ENCODE measurements at places on chromosomes 5 and 9. TPM values are rescaled to one million over a fixed set of nuclear protein-coding genes. Genes with fewer than 3 reads are reported as not detected.
A peak's percentile ranks its signal among the peaks of the same experiment; 100 is the strongest.

DNA sequence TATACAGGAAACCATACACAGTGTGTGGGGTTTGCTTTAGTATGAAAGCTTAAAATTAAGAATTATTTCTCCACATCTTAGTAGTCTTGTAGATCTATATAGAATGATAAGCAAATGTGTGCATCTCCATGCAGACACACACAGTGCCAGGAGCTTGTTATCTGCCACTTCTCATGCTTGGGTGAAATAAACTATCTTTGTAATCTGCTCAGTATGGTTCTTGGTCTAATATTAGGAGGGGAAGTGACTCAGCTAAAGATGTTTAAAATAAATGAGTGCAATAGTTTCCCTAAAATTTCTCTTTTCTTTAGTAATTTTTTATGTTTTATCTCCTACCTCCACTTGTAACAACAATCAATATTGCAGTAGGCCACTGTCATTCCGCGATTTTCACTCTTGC, 689.6 kb downstream of the TAF11L14 start:
- no peak overlapping the region for H3K27ac ChIP-seq
- peaks cover 7% of the 10 kb centered on the region for H3K4me1 ChIP-seq
- no peak for DNase-seq
- H3K36me3 ChIP-seq: no peaks in the 10 kb centered on the region
- no peaks in the 10 kb centered on the region for H3K27me3 ChIP-seq
- H3K4me3 ChIP-seq: no peak overlapping the region

DNA sequence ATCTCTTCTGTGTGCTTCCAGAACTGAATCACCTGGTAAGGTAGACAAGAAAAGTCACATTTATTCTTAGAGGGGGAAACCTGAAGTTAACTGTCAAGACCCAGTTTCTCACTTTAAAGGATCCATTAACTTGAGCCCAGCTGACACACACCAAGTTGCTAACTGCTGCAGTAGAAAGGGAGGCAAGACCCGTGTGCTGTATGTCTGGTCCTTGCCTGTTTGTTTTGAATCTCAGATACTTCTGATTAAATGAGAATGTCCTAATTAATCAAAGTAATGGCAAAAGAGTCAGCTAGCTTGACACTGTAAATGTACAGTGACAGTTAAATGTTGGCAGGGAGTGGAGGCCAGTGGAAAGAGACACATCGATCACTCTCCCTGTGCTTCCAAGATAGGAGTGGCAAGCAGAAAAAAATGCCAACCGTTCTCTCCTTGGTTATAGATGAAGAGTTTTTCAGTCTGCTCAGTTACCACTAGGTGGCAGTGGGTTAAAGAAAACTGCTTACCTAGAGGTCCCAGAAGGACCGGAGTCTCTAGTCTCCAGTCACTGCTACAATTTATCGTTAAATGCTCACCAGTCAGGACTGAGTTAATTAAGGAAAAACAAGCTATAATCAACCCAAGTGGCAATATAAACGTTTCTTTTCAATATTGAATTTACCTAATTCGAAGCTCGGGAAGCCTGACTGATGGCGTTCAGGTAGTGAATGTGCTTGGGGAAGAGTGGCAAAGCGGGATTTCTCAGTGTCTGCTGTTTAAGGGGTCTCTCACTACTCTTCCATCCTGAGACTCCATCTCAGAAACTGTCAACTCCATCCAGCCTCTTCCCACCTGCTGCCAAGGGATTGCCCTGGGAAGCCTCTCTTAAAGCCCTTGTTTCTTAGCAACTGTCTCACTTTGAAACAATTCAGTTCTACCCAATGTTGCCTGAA, 18.4 kb downstream of the LSM11 start:
- no peaks in the 10 kb centered on the region for H3K36me3 ChIP-seq
- H3K27ac ChIP-seq: no peak overlapping the region
- H3K27me3 ChIP-seq: no peaks in the 10 kb centered on the region
- no peaks in the 10 kb centered on the region for H3K4me1 ChIP-seq
- no peak overlapping the region for H3K4me3 ChIP-seq
- DNase-seq: no peak

PCDHGA8 gene
- 2.1 TPM for total RNA-seq

DNA sequence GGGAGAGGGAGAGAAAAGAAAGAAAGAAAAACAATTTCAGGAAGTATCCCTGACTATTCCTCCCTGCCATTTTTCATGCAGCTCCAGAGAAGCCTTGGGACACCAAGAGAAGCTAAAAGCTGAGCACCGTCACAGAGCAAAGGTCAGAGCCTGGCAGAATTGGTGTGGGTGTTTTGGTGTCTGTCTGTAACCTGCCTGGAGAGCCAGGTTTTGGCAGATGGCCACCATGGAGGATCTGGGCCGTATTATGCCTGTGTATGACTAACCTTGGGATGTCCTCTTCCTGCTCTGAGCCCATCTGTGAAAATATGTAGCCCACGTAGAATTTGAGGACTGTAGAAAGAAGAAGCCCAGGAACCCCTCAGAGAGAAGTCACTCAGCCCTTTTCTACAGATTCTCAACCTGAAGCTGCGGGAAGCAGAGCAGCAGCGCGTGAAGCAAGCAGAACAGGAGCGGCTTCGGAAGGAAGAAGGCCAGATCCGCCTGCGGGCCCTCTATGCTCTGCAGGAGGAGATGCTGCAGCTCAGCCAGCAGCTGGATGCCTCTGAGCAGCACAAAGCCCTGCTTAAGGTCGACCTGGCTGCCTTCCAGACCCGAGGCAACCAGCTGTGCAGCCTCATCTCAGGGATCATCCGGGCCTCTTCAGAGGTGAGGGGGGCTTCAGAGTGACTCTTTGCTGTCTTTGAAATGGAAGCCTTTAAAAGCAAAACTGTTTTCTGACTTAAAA, 18.8 kb downstream of the GLE1 start:
- peaks cover 30% of the 10 kb centered on the region for H3K36me3 ChIP-seq
- H3K4me3 ChIP-seq: no peak overlapping the region
- no peaks in the 10 kb centered on the region for H3K4me1 ChIP-seq
- DNase-seq: peak; percentile 22

DNA sequence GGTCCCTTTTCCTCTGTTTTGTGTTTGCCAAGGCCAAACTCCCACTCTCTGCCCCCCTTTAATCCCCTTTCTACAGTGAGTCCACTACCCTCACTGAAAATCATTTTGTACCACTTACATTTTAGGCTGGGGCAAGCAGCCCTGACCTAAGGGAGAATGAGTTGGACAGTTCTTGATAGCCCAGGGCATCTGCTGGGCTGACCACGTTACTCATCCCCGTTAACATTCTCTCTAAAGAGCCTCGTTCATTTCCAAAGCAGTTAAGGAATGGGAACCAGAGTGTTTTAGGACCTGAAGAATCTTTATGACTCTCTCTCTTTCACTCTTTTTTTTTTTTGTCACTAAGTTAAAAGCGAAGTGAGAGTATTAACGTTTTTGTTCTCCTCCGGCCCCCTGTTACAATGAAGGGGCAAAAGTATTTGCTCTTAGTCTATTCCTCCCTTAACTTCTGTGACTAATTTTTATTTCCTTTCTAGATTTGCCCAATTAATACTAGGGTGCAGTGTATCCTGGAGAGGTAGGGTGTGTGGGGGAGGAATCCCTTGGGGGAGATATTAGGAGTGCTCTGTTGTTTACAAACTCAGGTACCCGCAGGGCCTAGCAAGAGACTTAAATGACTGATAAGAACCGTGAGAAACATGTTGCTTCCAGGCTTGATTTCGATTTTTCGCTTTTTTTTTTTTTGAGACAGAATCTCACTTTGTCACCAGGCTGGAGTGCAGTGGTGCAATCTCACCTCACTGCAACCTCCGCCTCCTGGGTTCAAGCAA, 14.7 kb downstream of the GM2A start:
- peaks cover 17% of the 10 kb centered on the region for H3K36me3 ChIP-seq
- peaks cover 5% of the 10 kb centered on the region for H3K4me1 ChIP-seq
- H3K27me3 ChIP-seq: no peaks in the 10 kb centered on the region
- H3K4me3 ChIP-seq: no peak overlapping the region

TPPP gene
- 1.8 TPM for total RNA-seq

GRCh38 chr9:121625590-121625989, 25.8 kb upstream of the DAB2IP start:
- H3K36me3 ChIP-seq: no peaks in the 10 kb centered on the region
- H3K4me3 ChIP-seq: no peak overlapping the region
- no peak overlapping the region for H3K27ac ChIP-seq
- no peak for DNase-seq
- H3K27me3 ChIP-seq: no peaks in the 10 kb centered on the region
- H3K4me1 ChIP-seq: peaks cover 9% of the 10 kb centered on the region

Measured in WTC11 (cell line).